ENCODE measurements at places on chromosomes 1 and 21. TPM values are rescaled to one million over a fixed set of nuclear protein-coding genes. Genes with fewer than 3 reads are reported as not detected.

DIPK1A gene
- 12.5 TPM for total RNA-seq

FCER1A gene
- total RNA-seq: not detected

S100A1 gene
- under 0.01 TPM for total RNA-seq

LRRC7 gene
- 0.46 TPM for total RNA-seq

BARHL2 gene
- total RNA-seq: not detected

CELA2B gene
- total RNA-seq: not detected

NBPF10 gene
- total RNA-seq: 7.2 TPM

CHIA gene
- not detected for total RNA-seq

DNASE2B gene
- not detected for total RNA-seq

RNF186 gene
- not detected for total RNA-seq

CELA3A gene
- not detected for total RNA-seq

RGS4 gene
- total RNA-seq: 822 TPM

NBPF6 gene
- not detected for total RNA-seq

SPRR3 gene
- total RNA-seq: not detected

TFAP2E gene
- total RNA-seq: 0.42 TPM

UTP25 gene
- total RNA-seq: 12.7 TPM

ADAMTS4 gene
- 20.3 TPM for total RNA-seq

NUP210L gene
- under 0.01 TPM for total RNA-seq

LRRC71 gene
- 0.37 TPM for total RNA-seq

GSTM5 gene
- total RNA-seq: 1.8 TPM

LINGO4 gene
- not detected for total RNA-seq

TNFAIP8L2 gene
- total RNA-seq: not detected

IVL gene
- total RNA-seq: 1.1 TPM

MPL gene
- total RNA-seq: not detected

ZNF593OS gene
- not detected for total RNA-seq

DENND2D gene
- total RNA-seq: 3.9 TPM

HRNR gene
- total RNA-seq: not detected

TFF2 gene
- not detected for total RNA-seq

PARP1 gene
- total RNA-seq: 109 TPM

TSHB gene
- not detected for total RNA-seq

KCNT2 gene
- total RNA-seq: 4.8 TPM

DAB1 gene
- total RNA-seq: under 0.01 TPM

PADI4 gene
- total RNA-seq: not detected

BRINP3 gene
- total RNA-seq: 0.65 TPM

LCE1D gene
- total RNA-seq: not detected

KIF2C gene
- 19.1 TPM for total RNA-seq

RHBDL2 gene
- 3.8 TPM for total RNA-seq

ATP6V1G3 gene
- total RNA-seq: not detected

GJC2 gene
- 2.1 TPM for total RNA-seq

ERI3 gene
- total RNA-seq: 43.1 TPM

KCNAB2 gene
- total RNA-seq: 3.9 TPM

TPTE gene
- not detected for total RNA-seq

KLHDC9 gene
- total RNA-seq: 1.5 TPM

C1QC gene
- not detected for total RNA-seq

NFASC gene
- total RNA-seq: 10.1 TPM

FCGR3B gene
- not detected for total RNA-seq

SPRR2B gene
- not detected for total RNA-seq

MFAP2 gene
- total RNA-seq: 34.6 TPM

DPH5 gene
- total RNA-seq: 27.8 TPM

FAM151A gene
- total RNA-seq: not detected

NBPF4 gene
- total RNA-seq: not detected

RNU1-1 gene
- under 0.01 TPM for total RNA-seq

ERICH3 gene
- 0.05 TPM for total RNA-seq

GPR37L1 gene
- 0.05 TPM for total RNA-seq

Data from smooth muscle cell of the umbilical artery (primary cell).